ENCODE measurements at places on chromosomes 2 and 18.

DNA sequence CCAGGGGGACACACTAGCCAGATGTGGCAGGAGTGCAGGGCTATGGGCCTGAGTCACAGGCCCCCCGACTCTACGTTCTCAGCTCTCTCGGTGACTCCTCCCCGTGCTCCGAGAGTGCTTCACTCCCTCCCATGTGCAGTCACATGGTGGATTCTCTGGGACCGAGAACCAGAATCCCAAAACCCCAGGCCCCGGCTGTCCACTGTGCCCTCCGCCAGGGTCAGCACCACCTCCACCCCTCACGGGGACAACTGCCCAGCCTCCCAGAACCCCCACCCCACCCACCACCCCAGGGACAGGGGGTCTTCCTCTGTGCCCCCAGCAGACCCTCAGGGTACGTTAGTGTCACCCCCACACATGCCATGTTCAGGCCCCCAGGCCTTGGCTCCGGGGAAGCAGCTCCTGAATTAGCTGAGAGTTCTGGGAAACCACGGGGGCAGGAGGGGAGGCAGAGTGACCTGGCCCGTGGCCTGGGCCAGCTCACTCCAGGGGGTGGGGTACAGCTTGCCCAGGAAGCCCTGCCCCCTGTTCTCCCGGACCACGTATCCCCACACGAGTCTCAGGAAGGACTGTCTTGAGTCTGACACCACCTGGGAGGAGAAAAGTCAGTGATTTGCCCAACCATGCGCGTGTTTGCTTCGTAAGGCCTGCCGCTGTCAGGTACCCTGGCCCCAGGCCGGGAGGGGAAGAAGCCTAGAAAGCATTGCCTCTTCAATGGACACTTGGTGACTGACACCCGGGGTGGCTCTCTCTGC is 4.4 kb downstream of the RAMP1 start:
- peak; percentile 79 for DNase-seq

DNA sequence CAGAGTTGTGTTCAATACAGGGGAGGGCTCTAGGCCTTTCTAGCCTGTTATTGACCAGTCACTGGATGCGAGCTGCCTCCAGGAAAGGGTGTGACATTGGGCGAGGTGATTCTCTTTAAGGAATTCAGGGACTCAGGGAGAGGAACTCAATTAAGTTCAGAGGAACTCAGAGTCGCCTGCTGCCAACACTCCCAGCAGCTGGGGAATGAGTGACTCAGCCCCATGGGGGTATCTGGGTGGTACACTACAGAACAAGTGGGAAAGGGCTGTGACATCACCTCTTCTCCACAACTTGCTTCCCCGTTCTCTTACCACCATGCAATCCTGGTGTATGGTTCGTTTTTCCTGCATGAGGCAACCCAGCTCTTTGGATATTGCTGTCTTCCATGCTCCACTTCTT is 50.4 kb upstream of the CYRIA start:
- no peak for DNase-seq

DNA sequence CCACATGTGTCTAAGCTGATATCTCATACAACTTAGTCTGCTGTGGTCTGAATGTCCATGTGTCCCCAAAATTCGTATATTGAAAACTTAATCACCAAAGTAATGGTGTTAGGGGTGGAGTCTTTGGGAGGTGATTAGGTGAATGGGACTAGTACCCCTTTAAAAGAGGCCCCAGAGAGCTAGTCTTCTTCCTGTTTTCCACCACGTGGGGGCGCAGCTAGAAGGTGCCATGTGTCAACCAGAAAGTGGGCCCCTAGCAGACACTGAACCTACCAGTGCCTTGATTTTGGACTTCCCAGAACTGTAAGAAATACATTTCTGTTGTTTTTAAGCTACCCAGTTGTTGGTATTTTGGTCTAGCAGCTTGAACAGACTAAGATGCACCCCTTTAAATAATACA is 86.6 kb downstream of the ASB1 start:
- DNase-seq, result no peak

- DNase-seq, result no peak
Observed at GRCh38 chr2:238476258-238476657, 49.5 kb downstream of the ASB1 start.

DNA sequence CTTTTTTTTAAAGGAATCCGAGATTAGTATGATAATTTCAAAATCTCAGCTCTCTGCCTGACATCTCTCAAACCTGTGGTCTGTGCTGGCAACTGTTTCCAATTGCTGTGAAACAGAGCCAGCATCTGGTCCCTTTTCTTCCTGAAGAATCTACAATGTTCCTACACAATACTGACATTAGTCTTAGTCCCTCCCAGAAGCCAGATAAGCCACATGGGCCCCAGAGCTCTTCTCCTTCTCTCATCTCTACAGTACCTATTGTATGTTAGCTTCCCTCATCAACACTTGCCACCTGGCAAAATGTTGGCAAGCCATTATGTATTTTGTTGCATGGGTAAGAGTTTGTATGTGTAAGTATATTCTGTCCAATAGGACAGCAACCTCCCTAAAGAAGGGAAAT is 62.9 kb upstream of the CDKL4 start:
- no peak for DNase-seq

DNA sequence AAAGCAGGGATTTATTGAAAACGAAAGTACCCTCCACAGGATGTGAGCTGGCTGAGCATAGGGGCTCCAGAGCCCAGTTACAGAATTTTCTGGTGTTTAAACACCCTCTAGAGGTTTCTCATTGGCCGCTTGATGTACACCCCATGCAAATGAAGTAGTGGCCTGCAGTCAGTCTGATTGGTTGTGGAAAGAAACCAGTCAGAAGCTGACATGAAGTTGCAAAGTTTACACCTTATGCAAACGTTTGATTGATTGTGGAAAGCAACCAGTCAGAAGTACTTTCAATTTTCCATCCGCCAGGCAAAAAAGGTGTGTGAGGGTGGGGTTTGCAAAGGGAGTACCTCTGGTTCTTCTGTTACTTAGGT is 62.3 kb downstream of the VWA3B start:
- DNase-seq, result no peak

DNA sequence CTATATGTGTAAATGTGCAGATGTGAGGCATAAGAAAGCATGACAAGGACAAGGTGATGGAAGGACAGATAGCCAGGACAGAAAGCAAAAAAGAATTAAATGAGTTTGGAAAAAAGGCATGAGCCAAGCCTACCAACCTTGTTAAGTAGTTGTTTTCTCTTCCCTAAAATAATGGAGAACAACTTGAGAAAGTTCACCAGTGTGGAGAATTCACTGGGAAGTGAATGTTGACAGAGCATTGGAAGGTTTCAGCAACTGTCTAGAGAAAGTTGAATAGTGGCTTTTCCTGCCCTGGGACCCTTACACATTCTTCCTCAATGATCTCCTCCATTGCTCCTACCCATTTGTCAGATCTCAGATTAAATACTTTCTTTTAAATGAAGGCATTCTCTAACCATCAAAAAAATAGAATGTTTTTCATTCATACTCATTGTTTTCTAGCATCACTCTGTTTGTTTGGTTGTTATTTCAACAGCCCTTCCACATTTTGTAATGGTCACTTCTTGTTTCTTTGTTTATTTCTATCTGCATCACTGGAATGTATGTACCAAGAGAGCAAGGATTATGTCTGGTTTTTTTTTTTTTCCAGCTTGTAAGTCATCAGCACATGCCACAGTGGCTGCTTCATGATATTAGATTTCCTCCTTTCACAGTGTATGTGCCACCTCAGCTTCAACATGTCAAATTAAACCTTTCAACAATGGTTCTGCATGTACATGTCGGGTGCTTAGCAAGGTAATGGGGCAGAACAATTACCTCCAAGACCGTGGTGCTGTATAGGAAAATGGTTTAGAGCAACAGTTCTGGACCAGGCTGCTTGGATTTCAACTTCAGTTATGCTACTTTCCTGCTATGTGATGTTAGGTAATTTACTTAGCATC is 586.0 kb upstream of the VRK2 start:
- no peak for DNase-seq

- no peak for DNase-seq
Observed at GRCh38 chr2:160109939-160110673, 47.7 kb upstream of the PLA2R1 start.

DNA sequence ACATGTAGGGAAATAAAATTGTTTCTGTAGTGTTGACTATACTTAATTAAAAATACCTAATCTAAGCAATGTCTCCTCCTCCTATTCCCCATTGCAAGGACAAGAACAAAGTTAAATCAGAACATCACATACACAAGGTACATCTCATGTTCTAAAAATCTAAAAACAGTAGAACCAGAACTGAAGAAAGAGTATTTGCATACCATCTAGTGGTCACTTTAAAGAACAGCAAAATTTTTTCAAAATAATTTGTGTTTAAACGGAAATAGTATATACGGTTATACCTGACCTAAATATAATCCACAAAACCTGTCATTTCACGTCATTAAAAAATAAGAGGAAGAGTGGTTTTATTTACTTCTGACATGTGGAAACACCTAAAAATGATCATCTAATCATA is 294.3 kb upstream of the KCNH7 start:
- no peak for DNase-seq

DNA sequence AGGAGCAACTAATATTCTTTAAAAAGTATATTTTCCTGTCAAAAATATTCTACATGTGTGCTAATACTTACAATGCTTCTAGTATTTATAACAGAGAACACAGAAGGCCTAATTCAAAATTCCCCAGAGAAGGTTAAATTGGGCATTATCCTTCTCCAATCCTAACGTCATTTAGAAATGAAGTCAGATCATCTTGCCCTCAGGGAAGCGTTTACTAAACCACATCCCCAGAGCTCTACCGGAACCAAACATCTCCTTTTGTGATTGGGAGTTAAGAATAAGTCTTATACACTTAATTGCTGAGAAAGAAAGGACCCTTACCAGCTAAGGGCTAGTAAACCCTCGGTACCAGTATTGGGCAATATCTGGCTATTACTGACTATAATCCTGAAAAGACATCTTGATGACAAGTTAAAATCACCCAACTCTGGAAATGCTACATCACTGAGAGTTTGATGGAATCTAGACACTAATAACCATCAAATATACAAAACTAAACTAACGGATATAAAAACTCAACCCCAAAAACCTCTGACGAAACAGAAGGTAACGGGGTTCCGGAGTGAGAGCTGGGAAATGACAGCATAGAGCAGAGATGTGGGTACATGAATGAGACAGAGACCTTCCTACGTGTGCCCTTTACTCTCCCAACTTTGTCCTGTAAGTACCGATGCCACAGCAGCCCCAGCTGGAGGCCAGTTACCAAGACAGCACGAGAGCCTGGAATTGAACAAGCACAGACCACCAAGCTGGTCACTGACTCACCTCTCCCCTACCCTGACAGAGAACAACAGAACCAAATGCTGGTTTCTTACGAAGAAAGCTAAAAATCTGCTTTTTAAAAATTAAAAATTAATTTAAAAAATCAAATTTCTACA is 35.0 kb downstream of the WDSUB1 start:
- DNase-seq, result no peak

DNA sequence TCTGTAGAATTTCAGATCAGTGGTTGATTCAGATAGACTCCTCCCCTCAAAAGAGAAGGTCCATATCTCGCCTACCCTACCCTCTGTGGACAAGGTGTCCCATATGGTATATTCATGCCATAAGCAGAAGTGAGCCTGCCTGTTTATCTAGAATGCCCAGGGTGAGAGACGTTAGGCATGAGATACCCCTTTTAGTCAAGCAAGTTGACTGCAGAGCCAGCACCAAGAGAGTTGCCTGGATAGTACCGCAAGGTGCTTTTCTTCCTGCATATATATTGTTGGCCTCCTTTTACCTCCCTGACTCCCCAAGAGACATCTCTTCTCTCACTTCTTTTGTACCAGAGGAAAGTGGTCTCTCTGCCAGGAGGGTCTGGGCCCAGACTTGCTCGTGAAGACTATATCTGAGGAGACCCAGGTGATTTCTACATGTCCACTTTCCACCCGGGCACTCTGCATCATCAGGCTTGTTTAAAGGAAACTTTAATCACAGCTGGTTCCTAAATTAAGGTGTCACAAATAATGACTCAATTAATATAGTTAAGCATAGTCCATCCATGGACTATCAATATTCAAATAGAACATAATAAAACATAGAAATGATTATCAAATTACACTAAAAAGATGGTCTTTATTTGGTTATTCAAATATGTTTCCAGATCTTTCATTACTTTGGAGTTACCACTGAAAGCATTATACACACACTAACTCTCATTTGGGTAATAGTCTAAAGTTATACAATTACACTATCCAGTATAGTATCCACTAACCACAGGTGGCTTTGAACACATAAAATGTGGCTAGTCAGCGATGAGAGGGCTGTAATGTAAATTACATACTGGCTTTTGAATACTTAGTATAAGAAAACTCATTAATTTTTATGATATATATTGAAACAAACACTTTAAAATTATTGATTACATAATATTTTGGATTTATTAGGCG is 4.1 kb downstream of the ITGA4 start:
- DNase-seq, result no peak

GRCh38 chr2:72778410-72778809 is 47.4 kb downstream of the EXOC6B start:
- no peak for DNase-seq

GRCh38 chr2:29372185-29372584 is 257.0 kb downstream of the CLIP4 start:
- DNase-seq, result no peak

DNA sequence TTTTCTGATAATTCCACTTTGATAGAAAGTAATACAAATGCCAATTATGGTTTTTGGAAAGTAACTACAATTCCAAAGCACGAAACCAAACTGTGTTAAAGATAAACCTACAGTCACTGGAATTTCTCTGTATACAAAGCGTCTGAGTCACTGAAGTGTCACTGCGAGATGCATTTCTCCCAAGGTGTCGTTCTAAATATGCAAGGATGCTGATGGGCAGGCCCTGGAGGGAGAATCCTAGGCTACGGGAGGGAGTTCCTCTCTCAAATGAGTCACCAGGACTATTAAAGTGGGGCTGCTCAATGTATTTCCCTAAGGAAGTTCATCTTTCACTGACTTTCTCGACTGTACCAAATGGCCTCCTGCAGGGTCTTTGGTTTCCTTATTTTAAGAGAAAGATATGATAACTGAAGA is 163.8 kb upstream of the STK17B start:
- DNase-seq, result no peak

- peak; percentile 86 for DNase-seq
Observed at GRCh38 chr2:46801731-46802664, 113.6 kb downstream of the MCFD2 start.

- no peak for DNase-seq
Observed at GRCh38 chr18:2538236-2538635, 33.1 kb downstream of the METTL4 start.

- DNase-seq, result peak; percentile 91
Observed at GRCh38 chr2:84970210-84970867, 622 bp upstream of the KCMF1 start.

All from mesenteric fat pad (tissue), 1 donor.